ENCODE measurements at places on chromosomes 5 and 9. TPM values are rescaled to one million over a fixed set of nuclear protein-coding genes. Genes with fewer than 3 reads are reported as not detected.

The TGFBI gene
- polyA plus RNA-seq: 2,678 TPM

The ZNF618 gene
- polyA plus RNA-seq: 5.0 TPM

The CA9 gene
- 0.99 TPM for polyA plus RNA-seq

The IGIP gene
- 0.72 TPM for polyA plus RNA-seq

The ENDOG gene
- polyA plus RNA-seq: 26.6 TPM

The TLE1 gene
- 33.0 TPM for polyA plus RNA-seq

DNA sequence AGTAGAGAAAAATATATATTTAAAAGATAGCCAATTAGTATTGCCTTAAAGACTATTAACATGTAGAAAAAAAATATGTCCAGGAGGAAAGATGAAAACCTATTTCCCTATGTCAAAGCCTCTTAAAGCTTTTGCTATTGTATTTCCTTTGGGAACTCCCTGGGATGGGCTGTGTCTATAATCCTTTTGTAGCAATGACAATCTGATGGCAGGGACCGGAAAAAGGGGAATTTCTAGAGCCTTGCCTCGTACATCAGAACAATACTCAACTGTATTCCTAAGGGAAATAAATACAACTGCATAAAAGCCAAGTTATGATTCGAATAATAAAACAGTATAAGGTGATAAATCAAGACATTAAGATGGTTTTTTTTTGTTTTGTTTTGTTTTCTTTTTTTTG, 257.3 kb downstream of the MLLT3 start:
- no peak overlapping the region for H3K27ac ChIP-seq
- H3K36me3 ChIP-seq: peaks cover 6% of the 10 kb centered on the region
- no peak for DNase-seq
- H3K27me3 ChIP-seq: no peaks in the 10 kb centered on the region

- no peak for DNase-seq
- no peaks in the 10 kb centered on the region for H3K36me3 ChIP-seq
- no peaks in the 10 kb centered on the region for H3K4me1 ChIP-seq
- H3K4me3 ChIP-seq: no peak overlapping the region
- H3K27ac ChIP-seq: peak overlapping the region; percentile 5
Observed at GRCh38 chr9:22084336-22085035, 75.4 kb upstream of the CDKN2B start.

GRCh38 chr9:93473411-93473810, 20.0 kb upstream of the FAM120AOS start:
- no peak overlapping the region for H3K4me3 ChIP-seq
- DNase-seq: no peak
- peaks cover 31% of the 10 kb centered on the region for H3K36me3 ChIP-seq

GRCh38 chr9:93427655-93428379, 23.7 kb upstream of the FAM120A start:
- H3K27me3 ChIP-seq: no peaks in the 10 kb centered on the region
- no peak for DNase-seq
- H3K4me3 ChIP-seq: no peak overlapping the region
- H3K36me3 ChIP-seq: no peaks in the 10 kb centered on the region
- H3K27ac ChIP-seq: no peak overlapping the region
- no peaks in the 10 kb centered on the region for H3K4me1 ChIP-seq

DNA sequence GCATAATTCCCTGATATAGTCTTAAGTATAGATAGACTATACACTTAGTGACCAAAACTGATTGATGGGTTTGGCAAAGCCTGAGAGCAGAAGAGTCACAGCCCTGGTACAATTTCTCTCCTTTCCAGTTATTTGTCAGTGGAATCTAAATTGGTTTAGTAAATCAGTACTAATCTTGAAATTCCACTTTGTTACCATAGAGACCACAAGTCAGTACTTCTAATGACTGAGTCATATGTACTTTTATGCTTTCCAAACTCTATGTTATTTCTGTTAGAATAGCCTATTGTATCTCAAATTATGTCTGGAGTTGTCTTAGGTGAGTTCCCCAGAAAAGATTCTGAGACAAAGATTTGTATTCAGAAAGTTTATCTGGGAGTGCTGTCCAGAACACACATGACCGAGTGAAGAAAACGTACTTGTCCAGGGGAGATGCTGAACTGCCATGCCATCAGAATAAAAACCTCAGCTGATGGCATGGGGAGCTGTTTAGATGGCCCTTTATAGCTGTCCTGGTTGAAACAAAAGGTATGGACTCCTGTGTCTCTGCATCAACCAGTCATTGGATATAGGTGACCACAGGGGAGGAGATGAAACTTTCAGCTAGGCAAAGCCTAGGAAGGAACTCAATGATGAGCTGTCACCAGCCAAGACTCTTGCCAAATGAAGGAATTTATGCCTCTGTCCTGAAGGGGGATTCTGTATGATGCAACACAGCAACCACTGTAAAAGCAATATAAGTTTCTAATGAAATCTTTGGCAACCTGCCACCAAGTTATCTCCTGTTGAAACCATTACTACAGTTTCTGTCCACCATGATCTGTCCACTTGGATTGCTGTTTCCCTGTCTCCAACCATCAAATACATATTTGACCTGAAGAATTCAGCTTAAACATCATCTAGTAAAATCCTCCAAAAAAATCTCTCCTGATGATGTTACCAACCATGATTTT, 18.0 kb upstream of the SMC2 start:
- H3K27ac ChIP-seq: peak overlapping the region; percentile 83
- no peaks in the 10 kb centered on the region for H3K36me3 ChIP-seq
- H3K27me3 ChIP-seq: no peaks in the 10 kb centered on the region
- DNase-seq: no peak
- no peak overlapping the region for H3K4me3 ChIP-seq
- no peaks in the 10 kb centered on the region for H3K4me1 ChIP-seq

DNA sequence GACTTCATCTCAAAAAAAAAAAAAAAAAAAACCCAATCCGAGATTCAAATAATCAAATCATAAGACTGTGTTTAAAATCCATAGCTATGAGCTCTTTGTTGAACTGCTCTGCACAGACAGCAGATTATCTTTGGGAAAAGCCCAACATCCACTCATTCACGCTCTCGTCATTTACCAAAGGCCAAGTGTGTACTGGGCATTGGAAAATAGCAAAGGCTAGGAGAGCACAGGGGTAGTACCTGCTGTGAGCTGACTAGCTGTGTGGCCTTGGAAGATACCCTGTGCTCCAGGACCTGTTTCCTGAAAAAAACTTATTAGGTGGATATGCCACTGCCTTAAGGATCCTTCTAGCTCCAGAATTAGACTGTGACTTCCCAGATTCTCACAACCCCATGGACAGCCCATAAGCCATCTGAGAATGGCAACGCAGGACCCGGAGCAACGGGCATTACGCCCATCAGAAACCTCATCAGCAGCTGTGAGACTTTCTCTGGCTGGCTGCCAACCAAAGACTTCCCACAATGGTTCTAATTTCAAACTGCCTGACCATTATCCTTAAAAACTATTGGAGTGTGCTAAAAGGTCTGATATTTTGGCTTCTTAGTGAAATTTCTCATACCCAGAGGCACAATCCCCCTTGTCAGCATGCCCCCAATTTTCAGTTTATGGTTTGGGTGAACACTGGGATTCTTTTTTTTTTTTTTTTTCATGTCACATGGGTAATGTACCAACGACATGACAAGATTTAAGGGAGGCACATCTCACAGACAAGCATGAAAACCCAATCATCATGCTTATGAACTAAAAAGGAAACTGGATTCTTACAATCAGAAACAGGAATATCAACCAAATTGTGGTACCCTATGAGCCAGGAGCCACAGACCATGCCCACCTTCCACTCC, 16.8 kb downstream of the SERINC5 start:
- no peak overlapping the region for H3K4me3 ChIP-seq
- peaks cover 16% of the 10 kb centered on the region for H3K36me3 ChIP-seq
- H3K4me1 ChIP-seq: peaks cover 17% of the 10 kb centered on the region
- no peaks in the 10 kb centered on the region for H3K27me3 ChIP-seq

GRCh38 chr5:140926443-140927227, 536 bp downstream of the PCDHAC1 start:
- H3K27me3 ChIP-seq: no peaks in the 10 kb centered on the region
- no peaks in the 10 kb centered on the region for H3K36me3 ChIP-seq
- H3K4me3 ChIP-seq: peak overlapping the region; percentile 62
- peak overlapping the region; percentile 79 for H3K27ac ChIP-seq
- H3K4me1 ChIP-seq: peaks cover 7% of the 10 kb centered on the region

DNA sequence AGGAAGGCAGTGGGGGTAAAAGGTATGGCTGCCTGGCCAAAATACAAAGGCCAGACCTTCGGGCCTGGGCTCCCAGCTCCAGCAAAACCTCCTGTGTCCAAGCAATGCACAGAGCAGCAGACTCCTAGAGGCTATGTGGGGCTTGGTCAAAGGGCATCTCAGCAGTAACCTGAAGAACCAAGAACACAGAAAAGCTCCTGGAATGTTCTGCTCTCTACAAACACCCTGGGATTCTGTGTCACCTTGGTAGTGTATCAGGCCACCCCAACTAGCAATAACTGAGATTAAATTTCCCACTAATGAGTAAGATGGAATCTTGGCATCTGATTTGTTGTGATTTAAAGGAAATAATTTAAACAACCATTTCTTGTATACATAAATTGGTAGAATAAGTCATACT, 158.6 kb downstream of the GLIS3 start:
- H3K4me3 ChIP-seq: no peak overlapping the region

- H3K4me3 ChIP-seq: no peak overlapping the region
- H3K27ac ChIP-seq: no peak overlapping the region
- H3K4me1 ChIP-seq: peaks cover 29% of the 10 kb centered on the region
Observed at GRCh38 chr9:20551835-20552234, 70.5 kb downstream of the MLLT3 start.

- no peaks in the 10 kb centered on the region for H3K27me3 ChIP-seq
- H3K36me3 ChIP-seq: no peaks in the 10 kb centered on the region
- peaks cover 8% of the 10 kb centered on the region for H3K4me1 ChIP-seq
- no peak for DNase-seq
- no peak overlapping the region for H3K4me3 ChIP-seq
Observed at GRCh38 chr5:149113669-149114068, 27.6 kb upstream of the ABLIM3 start.

- DNase-seq: no peak
- H3K4me3 ChIP-seq: no peak overlapping the region
- H3K27ac ChIP-seq: no peak overlapping the region
- no peaks in the 10 kb centered on the region for H3K36me3 ChIP-seq
- no peaks in the 10 kb centered on the region for H3K4me1 ChIP-seq
- H3K27me3 ChIP-seq: no peaks in the 10 kb centered on the region
Observed at GRCh38 chr5:156942064-156942463, 21.0 kb downstream of the TIMD4 start.

DNA sequence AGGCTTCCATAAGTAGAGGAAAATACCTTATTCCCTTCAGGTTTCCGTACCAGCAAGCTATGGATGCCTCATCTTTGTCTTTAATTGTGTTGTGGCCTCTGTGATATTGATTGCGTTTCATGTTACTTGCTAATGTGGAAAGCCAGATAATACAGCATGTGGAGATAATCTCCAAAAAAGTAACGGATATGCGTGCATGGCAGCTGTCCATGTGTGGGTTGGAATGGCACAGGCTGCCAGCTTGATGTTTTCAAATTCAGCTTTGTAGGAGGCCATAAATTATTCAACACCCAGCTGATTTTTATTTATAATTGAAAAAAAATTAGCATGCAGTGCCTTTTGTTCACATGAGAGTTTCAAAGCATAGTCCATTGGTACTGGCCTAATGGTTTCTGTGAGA, 144.9 kb downstream of the GIN1 start:
- H3K36me3 ChIP-seq: peaks cover 42% of the 10 kb centered on the region
- H3K4me1 ChIP-seq: peaks cover 39% of the 10 kb centered on the region
- no peaks in the 10 kb centered on the region for H3K27me3 ChIP-seq
- DNase-seq: no peak
- H3K27ac ChIP-seq: no peak overlapping the region
